ENCODE measurements at places on chromosomes 1 and 21.

- DNase-seq = no peak
Observed at GRCh38 chr1:208163539-208163938, 80.6 kb downstream of the PLXNA2 start.

- no peak for DNase-seq
Observed at GRCh38 chr1:244311784-244312532, 139.8 kb downstream of the ADSS2 start.

- DNase-seq = no peak
Observed at GRCh38 chr21:35583566-35584216, 476.6 kb downstream of the SETD4 start.

- DNase-seq = no peak
Observed at GRCh38 chr21:46431884-46432488, 26.7 kb upstream of the DIP2A start.

GRCh38 chr1:172399756-172400721 lies 20.4 kb upstream of the C1orf105 start:
- no peak for DNase-seq

- no peak for DNase-seq
Observed at GRCh38 chr1:27403065-27403726, 10.8 kb downstream of the GPR3 start.

DNA sequence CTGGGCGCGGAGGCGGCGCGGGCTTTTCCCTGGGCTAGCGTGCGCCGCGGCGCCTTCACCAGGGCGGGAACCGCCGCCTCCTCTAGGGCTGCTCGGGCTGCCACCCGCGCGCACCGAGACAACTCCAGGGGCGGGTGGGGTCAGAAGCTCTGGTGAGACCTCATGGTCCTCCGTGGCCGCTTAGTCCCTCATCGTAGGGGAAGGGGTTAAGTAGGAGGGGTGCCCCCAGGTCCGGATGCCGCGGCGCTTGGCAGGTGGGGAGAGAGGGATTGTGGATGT lies 559 bp downstream of the SERTAD4 start:
- no peak for DNase-seq

DNA sequence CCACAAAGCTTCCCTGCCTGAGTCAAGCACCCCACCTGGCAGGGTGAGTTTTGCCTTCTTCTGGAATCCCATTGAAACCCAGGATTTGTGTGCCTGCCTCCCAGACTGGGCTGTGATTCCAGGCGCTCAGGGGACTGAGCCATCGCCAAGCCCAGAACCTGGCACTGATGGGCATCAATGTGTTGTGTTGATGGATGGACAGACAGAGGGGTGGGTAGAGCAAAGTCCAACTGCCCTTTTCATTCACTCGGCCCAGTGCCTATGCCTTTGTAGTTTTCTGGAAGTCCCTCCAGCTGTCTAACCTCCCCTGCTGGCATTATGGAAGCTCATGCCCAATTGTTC lies 66.0 kb upstream of the LAPTM5 start:
- no peak for DNase-seq

DNA sequence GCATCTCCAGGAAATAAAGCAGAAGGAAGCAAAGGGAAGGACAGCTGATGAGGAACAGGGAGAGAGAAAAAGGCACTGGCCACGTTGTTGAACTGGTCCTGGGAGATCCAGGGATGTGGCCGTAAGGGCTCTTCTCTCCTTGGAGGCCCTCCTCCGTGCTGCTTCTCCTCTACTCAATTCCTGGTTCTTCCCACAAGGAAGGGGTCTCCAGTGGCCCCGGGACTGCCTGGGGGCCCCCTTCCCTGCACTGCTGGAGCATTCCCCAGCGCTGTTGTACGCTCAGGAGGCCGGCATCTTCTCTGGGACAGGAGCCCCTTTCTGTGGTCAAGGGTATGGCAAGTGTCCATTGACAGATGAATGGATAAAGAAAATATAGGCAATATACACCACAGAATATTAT lies 88.5 kb upstream of the TLR5 start:
- no peak for DNase-seq

DNA sequence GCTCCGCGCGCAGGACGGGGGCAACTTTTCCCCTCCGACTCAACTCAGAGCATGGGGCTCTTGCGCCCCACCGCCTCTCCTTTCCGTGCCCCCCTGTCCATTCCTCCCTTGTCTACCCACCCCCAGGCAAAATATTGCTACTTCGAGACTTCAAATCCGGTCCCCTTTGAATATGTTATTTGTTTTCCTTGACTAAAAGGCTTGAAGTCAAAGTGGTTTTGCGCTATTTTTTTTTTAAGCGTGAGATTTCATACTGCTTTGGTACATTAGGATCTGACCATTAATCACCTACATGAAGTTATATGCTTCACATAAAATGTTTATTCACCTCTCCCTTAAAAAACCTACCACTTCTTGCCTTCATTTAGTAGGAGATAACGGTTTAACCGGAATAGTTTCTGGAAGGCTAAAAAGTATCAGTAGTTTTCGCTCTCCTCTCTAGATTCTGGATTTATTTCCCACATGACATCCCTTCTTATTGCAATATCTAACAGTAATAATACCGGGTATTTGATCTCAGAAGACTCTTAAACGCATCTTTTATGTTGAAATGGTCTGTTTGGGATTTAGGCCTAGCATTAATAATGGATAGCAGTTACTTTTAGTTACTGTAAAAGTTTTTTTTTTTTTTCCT lies 1.6 kb downstream of the NFIA start:
- DNase-seq = no peak

- DNase-seq = no peak
Observed at GRCh38 chr1:19680644-19681043, 16.0 kb downstream of the HTR6 start.

DNA sequence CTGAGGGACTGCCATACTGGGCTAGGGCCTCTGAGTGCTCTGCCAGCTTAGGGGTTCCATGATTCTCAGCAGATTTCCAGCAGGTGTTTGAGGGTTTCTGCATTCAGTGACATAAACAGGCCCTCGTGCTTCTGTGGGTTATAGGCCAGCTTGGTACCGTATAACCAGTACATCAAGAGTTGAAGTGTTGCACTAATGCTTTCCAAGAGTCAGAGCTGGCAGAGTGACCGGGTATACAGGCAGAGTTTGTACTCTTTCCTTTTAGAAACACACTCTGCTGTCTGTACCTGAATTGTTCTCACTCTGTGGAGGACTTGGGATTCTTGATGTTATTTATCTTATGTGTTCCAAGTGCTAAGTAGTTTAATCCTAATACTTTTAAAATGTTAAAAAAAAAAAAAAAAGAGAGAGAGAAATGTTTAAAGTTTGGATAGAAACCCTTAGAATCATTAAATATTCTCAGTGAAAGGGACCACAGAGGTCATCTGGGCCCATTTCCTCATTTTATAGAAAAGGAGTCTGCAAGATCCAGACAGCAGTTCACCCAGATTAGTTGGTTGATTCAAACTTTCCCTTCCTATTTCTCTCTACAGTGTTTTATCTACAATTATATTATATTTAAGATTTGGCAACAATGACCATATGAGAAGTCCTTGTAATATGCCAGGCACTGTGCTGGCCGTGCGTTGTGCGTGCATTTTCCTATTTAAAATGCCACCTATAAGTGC lies 325.8 kb downstream of the KIF26B start:
- no peak for DNase-seq

DNA sequence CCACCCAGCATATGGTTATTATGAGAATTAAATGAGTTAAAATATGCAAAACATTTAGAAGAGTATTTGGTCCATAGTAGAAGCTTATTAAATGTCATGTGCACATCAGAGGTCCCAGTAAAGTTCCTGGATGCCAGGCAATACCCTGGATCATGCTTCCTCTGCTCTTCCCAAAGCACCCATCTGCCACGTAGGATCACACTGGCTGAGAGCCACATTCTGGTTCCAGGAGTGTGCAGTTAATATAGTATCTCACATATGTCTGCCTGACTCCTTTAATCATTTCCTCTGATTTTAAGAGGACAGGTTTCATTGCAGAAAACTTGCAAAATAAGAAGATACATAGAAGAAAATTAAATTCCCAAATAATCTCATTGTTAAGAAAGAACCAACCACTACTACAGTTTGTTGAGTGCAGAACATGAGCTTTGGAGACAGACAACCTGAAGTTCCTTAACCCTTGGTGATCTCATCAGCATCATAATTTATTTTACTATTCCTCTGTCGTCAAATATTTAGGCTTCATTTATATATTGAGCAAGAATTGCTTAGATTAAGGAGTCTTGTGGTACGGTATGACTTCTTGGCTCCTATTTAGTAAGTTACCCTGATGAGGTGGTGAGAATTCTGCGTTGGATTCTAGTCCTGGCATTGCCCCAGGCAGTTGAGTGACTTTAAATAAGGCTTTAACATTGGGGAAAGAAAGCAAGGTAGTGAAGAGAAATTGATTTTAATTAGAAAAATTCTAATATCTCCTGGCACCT lies 12.3 kb downstream of the SGIP1 start:
- no peak for DNase-seq

GRCh38 chr1:167149793-167150491 lies 56.1 kb downstream of the STYXL2 start:
- DNase-seq = no peak

DNA sequence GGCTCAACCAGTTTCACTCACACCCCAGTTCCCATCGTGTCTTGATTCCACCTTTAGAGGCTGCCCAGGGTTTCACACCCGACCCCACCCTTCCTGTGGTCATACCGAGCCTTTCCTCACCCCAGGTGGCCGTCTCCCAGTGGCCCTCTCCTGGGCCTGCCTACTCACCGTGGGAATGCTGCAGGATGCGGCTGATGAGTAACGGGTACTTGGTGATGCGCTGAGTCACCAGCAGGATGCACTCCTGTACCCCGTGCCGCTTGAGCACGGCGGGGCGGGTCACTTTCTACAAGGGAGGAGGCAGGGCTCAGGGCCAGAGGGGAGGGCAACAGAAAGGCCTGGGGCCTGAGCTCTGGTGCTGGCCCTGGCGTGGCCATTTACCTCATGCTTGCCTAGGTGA lies 16.4 kb downstream of the ARHGEF2 start:
- no peak for DNase-seq

DNA sequence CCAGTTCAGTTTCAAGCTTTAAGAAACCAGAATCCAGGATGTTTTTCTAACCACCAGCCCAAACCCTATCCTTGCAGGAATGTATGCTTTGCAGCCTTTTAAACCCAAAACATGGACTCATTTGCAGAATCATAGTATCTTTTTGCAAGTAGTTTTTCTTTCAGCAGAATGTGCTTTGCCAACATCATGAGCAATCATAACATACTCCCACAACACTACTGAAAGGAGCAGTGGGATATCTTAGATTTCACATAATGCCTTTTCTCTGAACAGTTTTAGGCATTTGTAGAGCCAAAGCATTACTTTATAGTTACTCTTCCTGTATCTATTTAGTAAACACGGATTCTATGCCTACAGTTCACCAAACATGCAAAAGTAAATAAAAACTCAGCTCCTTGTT lies 10.0 kb upstream of the SH2D2A start:
- DNase-seq = no peak

DNA sequence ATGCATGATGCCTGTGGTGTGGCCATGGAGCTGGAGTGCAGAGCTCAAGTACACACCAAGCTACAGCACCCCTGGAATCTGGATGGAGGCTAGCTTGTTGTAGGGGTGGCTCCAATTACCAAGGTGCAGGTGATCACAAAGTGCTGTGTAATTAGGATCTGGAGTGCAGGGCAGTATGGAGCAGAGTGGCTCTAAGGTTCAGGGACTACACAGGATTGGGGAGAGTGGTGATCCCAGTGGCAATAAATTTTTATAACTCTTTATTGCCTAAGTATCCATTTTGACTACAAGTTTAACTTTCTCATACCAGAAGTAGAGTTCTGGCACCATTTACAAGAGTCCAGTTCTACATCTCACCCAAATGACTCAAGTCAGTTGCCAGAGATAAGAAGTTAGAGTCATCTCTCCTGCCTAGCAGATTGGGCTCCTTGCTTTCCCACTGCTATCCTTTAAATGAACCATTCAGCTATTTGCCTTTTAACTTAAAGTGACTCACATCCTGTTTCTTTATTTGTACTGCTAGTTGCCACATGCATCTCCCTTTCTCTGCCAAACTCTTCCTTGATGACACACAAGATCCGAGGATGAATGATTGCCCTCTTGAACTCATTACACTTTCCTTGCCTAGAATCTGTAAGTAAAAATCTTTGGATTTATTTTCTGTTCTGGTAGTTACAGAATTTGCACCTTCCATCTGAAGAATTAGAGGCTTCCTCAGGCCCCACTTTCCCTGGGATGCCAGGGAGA lies 427.2 kb downstream of the KCNT2 start:
- DNase-seq = no peak

GRCh38 chr1:36703526-36704208 lies 221.0 kb upstream of the CSF3R start:
- DNase-seq = peak; percentile 87

DNA sequence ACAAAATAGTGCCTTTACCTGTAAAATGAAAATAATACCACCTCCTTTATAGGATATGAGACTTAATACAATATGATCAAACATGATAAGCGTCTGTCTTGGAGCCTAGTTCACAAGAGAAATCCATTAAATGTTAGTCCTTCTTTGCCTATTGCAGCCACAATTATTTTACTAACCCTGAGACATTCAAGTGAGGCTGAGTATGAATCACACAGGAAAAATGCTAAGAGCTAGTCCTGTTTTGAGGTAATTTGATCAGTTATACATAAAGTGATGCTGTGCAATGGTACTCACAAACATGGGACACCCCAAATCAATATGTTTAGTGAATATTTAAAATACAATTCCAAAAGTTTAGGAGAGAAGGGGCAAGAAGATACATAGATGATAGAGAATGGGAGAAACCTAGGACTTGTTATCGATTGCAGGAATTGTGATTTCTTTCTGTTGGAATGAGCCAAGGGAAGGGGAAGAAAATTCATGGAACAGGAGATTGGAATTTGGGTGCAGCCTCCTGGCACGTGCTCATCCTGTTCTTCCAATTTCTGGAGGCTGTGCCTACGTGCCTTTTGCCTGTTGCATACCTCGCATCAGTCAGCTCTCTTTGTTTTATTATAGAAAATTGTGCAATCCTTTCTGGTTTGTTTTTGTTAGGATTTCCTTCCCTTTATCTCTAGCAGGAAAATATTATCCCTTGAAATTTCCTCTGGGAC lies 39.9 kb upstream of the BACH1 start:
- no peak for DNase-seq

- no peak for DNase-seq
Observed at GRCh38 chr1:5621692-5622091, 370.5 kb downstream of the NPHP4 start.

- no peak for DNase-seq
Observed at GRCh38 chr1:55206210-55206609, 9.0 kb downstream of the USP24 start.

DNA sequence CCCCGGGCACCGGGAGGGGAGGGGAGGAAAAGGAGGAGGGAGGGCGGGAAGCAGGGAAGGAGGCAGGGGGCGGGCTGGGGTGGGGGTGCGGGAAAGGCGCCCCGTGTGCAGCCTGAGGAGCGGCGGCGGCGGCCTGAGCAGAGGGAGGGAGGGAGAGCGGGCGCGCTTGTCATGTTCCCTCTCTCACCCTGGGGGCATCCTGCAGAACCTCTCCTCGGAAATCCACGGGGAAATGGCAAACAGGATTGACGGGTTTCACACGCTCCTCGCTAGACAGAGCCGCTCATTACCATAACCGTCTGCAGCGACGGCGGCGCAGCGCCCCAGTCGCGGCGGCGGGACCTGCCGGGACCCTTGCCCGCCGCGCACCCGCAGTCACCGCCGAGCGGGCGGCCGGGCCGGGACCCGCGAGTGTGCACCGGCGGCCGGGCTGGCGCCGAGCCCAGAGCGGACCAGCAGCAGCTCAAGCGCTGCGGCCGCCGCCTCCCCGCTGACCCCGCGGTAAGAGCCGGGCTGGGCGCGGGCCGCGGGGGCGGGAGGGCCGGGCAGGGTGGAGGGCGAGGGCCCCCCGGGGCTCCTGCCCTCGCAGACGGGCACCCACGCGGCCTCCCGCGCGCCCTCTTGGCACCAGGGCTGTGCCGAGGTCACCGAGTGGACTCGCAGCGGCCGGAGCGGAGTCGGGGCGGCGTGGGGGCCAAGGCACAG lies at the start of gene SERTAD4:
Gene SERTAD4 (plus strand): TSS at position 286 of the 705 bp plus-strand sequence. CDS start 5,165 bp downstream, outside the sequence.
- DNase-seq = peak; percentile 70

- no peak for DNase-seq
Observed at GRCh38 chr1:42973286-42973685, 14.6 kb upstream of the SLC2A1 start.

All from NCI-H1092 (cell line).